Stimulated activated CD8-positive, alpha-beta memory T cell treated with anti-CD3 and anti-CD28 coated beads, Interleukin-15, amount 100 ng/mL, for 1 hour (primary cell): ENCODE measurements at places on chromosomes 16 and 17.

- DNase-seq = no peak
These were observed 158.1 kb downstream of the CHD9 start for GRCh38 chr16:53212893-53213223.

DNA sequence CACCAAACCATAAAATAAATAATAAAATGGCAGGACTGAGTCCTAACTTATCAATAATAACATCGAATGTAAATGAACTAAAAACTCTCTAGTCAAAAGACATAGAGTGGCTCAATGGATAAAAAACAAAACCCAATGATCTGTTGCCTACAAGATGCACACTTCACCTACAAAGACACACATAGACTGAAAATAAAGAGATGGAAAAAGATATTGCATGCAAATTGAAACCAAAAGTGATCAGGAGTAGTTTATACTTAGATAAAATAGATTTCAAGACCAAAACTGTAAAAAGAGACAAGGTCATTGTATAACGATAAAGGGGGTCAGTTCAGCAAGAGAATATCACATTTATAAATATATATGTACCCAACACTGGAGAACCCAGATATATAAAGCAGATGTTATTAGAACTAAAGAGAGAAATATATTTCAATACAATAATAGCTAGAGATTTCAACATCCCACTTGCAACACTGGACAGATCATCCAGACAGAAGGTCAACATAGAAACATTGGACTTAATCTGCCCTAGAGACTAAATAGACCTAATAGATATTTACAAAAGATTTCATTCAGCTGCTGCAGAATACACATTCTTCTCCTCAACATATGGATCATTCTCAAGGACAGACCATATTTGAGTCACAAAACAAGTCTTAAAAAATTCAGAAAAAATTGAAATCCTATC lies 29.8 kb downstream of the SLC47A2 start:
- DNase-seq = no peak

- no peak for DNase-seq
These were observed 9.2 kb upstream of the MSLN start for GRCh38 chr16:751152-752006.

- DNase-seq = no peak
These were observed 22.1 kb downstream of the FOXF1 start for GRCh38 chr16:86532526-86532815.

GRCh38 chr16:2250652-2251295 lies 613 bp downstream of the ECI1 start:
- no peak for DNase-seq

GRCh38 chr17:60926466-60927183 lies 249.0 kb downstream of the BCAS3 start:
- DNase-seq = no peak

GRCh38 chr17:40307740-40308239 lies 1.2 kb upstream of the RARA start:
- DNase-seq = no peak

GRCh38 chr17:69414408-69415274 lies at the start of gene MAP2K6:
TSS of gene MAP2K6 (plus strand) at chr17:69414697. CDS start at chr17:69414985, 288 bp downstream.
- peak; percentile 66 for DNase-seq

DNA sequence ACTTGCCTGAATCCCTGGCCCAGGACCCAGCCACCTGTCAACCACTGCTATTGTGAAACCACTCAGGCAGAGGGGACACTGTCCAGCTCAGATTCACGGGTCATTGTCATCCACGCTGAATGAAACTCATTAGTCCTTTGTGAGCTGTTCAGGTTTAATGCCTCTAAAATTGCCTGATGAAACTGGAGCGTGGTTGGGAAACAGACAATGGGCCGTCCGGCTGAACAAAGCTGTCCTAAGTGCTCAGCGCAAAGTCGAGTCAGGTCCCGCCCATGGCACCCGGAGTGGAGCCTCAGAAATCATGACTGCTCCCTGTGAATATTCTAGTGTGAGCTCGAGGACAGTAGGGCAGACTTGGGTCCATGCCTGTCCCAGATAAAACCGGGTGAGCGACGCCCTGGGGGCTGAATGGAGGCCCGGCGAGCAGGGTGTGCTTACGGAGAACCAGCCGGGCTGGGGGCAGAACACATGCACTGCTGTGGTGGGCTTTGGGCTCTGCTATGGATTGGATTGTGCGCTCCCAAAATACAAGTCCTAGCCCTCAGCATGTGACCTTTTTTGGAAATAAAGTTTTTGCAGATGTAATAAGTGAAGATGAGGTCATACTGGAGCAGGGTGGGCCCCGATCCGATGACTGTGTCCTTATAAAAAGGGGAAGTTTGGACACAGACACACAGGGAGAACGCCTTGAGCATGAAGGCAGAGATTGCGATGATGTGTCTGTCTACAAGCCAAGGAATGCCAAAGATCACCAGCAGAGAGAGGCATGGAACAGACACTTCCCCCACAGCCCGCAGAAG lies 12.9 kb upstream of the CMIP start:
- DNase-seq = no peak

GRCh38 chr17:57578608-57579225 lies 166.4 kb downstream of the CCDC182 start:
- DNase-seq = no peak

DNA sequence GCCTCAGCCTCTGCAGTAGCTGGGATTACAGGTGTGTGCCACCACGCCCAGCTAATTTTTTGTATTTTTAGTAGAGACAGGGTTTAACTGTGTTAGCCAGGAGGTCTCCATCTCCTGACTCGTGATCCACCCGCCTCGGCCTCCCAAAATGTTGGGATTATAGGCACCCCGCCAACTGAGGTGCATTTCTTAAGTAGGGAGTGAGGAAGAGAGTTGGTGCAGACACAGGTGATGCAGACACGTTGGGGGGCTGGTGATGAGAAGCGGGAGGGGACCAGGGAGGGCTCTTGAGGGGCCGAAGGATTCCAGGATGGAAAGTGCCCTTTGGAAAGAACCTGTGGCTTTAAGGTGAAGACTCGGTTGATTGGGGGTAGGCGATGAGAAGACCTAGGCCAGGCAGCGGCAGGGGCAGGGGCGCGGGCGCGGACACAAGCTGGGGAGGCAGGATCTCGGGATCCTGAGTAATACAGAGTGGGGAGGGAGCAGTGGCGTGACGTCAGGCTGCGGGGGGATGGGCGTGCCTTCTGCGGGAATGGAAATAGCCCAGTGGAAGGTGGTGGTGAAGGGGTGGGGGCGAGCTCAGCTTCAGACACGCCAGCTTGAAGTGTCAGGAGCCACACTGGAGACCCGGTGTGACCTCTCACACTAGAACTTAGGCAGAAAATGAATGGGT lies 2.5 kb upstream of the ATP6V0C start:
- no peak for DNase-seq

GRCh38 chr17:46773221-46773605 lies 45.3 kb downstream of the WNT3 start:
- DNase-seq = no peak
